ENCODE measurements at places on chromosomes 5 and 9.

GRCh38 chr9:79776581-79776980 lies 204.8 kb downstream of the TLE4 start:
- DNase-seq = no peak

- DNase-seq = peak; percentile 50
These were observed 136.5 kb upstream of the ABCA1 start for GRCh38 chr9:105064248-105065097.

- DNase-seq = no peak
These were observed 30.5 kb upstream of the MSH3 start for GRCh38 chr5:80623999-80624398.

GRCh38 chr9:99962680-99963261 lies 56.3 kb downstream of the STX17 start:
- no peak for DNase-seq

DNA sequence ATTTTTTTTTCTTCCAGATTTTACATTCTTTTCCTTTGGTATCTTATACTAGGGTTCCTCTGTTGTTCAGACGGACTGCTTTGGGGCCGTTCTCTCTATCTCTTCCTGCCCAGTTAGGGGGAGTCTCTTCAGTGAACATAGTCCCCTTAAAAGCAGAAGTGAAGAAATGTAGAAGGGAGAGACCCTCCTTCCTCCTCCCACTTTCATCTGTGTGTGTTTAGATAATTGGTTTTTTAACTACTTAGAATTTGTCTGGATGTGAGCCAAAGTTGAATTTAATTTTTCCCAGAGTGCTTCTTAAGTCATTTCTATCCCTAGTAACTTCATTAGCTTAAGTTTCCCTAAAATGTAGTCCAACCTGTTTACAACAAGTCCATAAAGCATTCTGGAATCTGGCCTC lies 167.5 kb downstream of the HACD4 start:
- DNase-seq = no peak

DNA sequence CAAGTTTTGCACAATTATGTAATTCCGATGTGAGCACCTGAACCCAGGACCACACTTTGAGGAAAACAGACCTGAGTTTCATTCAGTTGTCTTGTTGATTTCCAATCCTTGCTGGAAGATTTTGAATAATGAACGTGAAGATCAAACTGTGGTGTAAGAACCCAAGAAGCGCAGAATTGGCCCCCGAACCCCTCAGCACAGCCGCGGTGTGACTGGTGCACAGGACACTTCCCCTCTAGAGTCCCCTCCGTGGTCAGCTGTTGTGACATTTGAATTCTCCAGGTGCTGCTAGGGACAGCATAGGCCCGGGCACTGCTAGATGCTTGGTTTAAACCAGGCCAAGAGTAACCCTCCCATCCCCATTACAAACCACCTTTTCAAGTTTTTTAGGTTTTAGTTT lies 1.7 kb downstream of the BRD3OS start:
- DNase-seq = no peak

DNA sequence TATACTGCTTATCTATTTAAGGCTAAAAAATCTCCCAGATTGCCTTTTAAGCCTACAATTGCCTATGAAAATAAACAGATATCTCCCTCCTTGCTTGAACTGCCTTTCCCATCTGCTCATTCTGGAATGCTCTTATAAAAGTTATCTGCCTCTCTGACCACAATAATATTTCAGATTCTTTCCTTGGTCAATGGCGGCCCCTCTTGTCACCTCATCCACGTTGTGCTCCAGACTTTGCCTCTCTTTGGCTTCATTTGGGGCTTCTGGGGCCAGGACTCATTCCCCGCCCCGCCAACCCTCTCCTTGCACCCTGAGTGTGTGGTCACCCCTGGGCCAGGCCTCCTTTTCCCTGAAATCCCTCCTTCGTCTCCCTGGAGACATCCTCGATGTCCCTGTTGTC lies 110.0 kb upstream of the RPS23 start:
- no peak for DNase-seq

DNA sequence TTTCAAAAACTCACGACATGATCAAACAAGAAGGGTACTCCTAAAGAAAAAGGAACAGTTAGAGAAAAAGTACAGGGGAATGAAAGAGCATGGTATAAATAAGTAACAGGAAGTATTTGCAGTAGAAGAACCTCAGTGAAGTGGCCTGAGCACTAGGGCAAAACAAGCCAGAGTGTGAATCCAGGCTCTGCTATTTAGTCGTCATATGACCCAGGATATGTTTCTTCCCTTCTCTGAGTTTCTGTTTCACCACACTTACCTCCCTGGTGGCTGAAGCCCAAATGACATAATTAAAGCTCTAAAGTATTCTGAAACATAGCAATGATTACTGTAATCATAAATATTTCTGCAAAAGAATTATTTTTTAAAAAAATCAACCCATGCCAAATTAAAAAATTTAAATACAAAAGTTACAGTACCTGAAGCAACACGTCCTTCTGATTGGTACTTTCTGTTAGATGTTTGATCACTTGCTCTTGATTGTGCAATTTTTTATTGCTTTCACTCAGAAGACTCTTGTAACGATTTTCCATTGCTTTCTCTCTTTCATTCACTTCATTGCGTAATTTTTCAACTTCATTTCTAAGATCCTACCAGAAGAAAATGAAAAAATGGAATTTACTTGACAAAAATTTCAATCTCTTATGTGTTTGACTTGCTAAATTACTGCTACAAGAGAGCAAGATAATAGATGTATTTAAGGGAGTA lies 88.9 kb downstream of the CDK5RAP2 start:
- DNase-seq = no peak

- no peak for DNase-seq
These were observed 19.8 kb upstream of the EXOC3 start for GRCh38 chr5:423233-423565.

- no peak for DNase-seq
These were observed 17.1 kb downstream of the TMEM8B start for GRCh38 chr9:35845824-35846771.

GRCh38 chr9:33082538-33083326 lies 6.3 kb upstream of the SMU1 start:
- DNase-seq = no peak

GRCh38 chr9:78874061-78874460 lies 577.1 kb downstream of the PSAT1 start:
- DNase-seq = no peak

- DNase-seq = no peak
These were observed 17.3 kb downstream of the QSOX2 start for GRCh38 chr9:136228107-136228875.

- no peak for DNase-seq
These were observed 25.1 kb downstream of the ERAP2 start for GRCh38 chr5:96901384-96901783.

- DNase-seq = no peak
These were observed 24.3 kb upstream of the POMT1 start for GRCh38 chr9:131478421-131478868.

- no peak for DNase-seq
These were observed 80.5 kb downstream of the PLPP1 start for GRCh38 chr5:55454282-55454681.

- DNase-seq = no peak
These were observed 90.9 kb upstream of the COX7C start for GRCh38 chr5:86526811-86527348.

GRCh38 chr5:167713896-167714295 lies 577.5 kb upstream of the WWC1 start:
- no peak for DNase-seq

DNA sequence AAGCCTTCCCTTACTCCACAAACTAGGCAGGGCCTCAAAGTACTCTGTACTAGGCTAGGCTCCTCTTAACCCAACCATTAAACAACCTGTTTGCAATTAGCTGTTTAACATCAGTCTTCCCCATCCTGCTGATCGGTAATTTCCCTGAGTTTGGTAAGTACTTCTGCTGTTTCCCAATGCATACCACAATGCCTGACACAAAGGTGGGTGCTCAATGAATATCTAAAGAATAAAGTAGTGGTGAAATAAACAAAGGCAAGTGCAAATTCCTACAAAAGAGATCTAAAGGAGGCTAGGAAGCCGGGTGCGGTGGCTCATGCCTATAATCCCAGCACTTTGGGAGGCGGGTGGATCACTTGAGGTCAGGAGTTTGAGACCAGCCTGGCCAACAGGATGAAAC lies 25.0 kb downstream of the FBXW2 start:
- DNase-seq = no peak

DNA sequence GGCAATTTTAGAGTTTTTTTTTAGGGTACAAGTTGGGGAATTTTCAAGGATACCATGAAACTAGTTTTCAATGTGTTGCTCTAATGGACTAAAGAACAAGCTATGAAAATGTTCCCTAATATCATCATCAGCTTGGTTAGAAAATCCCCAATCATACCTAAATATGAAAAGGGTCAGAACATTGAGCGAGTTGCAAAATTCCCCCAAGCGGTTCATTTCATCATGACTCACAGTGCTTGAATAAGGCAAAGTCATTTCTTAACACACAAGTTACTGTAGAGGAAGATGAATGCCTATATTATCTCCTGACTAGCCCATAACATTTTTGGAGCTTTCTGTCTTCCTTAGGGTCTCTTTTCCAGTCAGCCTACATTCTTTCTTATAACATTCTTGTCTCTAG lies 62.7 kb downstream of the ST8SIA4 start:
- DNase-seq = no peak

DNA sequence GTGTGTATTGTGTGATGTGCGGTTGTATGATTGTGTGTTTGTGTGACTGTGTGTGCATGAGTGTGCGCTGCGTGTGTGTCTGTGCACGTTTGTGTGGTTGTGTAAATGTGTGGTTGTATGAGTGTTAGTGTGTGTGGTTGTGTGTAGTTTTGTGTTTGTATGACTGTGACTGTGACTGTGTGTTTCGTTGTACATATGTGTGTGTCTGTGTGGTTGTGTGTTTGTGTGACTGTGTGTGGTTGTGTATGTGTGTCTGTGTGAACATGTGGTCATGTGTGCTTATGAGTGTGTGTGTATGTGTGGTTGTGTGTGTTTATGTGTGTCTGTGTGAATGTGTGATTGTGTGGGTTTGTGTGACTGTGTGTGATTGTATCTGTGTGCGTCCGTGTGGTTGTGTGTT lies 197.8 kb downstream of the TTLL11 start:
- no peak for DNase-seq

DNA sequence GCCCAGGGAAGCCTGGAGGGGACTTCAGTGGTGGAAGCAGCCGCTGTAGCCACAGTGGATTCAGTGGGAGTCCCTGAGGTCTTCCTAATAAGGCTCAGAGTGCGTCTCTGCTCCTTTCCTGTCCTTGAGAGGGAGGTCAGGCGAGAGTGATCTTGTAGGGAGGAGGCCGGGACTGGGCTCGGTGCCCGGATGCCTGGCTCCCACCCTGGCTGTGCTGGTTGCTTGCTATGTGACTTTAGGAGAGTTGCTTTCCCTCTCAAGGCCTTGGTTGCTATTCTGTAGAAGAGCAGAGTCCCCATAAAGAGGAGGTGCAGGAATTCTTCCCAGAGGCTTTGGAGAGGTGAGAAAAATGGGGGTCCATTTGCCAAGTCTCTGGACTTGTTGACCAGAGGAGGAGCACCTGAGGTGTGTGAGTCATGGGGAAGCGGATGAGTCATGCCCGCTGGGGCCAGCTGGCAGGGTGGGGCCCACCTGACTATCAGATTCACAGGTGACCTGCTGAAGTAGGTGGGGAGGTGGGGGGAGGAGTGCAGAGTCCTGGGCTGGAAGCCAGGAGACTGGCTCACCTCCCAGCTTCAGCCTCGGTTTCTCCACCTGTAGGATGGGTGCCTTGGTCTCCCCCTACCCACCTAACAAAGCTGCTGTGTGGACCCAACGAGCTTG lies 13.8 kb downstream of the GSN start:
- DNase-seq = no peak

DNA sequence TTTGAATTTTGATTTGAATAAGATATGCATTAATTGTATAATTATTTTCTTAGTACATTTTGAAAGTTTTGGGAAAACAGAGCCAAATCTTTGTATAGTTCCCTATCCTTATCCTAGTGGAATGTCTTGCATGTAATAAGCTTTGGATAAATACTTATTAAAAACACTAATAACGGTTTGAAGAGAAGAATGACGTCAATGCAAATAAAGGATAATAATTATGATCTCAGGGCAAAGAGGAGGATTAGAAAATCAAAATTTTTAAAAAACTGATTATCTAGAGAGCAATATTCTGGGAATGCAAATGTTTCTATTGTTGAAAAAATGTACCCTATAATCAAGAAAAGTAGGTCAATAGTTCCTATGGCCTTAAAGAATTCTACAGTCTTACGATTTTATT lies 22.1 kb downstream of the TYRP1 start:
- DNase-seq = no peak

DNA sequence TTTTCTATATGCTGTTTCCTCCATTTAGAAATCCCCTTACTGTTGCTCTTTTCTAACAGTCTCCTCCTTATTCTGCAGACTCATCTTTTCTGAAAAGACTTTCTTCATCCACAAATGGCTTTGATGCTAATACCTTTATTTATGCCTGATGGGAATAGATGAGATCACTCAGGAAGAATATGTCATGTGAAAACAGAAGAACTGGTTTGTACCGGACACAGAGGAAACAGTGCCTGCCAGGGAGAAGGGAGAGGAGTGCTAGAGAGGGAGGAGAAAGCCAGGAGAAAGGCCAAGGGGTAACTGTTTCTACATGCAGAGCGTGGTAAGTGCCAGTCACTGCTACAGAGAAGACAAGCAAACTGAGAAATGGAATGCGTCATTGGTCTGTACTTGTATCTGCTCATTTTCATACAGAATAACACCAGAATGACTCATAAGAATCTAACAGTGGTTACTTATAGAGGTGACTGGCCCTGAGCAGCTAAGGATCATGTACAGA lies 45.9 kb upstream of the PJA2 start:
- DNase-seq = peak; percentile 17

GRCh38 chr9:96495341-96495740 lies 45.4 kb downstream of the HABP4 start:
- DNase-seq = no peak

Measured in GDM1 (cell line).